Caco-2 (cell line): ENCODE measurements at places on chromosomes 2 and 18. TPM values are rescaled to one million over a fixed set of nuclear protein-coding genes. Genes with fewer than 3 reads are reported as not detected.

Gene KCNG2
- not detected in 2 replicates for total RNA-seq

- no peak for DNase-seq
- no peaks in the 10 kb centered on the region for H3K36me3 ChIP-seq
- no peaks in the 10 kb centered on the region for H3K4me1 ChIP-seq
- H3K27me3 ChIP-seq = no peaks in the 10 kb centered on the region; the same call in 1 of the 2 replicates
- no peak overlapping the region for H3K27ac ChIP-seq
These were observed 288.4 kb upstream of the NCKAP5 start for GRCh38 chr2:133856678-133857077.

DNA sequence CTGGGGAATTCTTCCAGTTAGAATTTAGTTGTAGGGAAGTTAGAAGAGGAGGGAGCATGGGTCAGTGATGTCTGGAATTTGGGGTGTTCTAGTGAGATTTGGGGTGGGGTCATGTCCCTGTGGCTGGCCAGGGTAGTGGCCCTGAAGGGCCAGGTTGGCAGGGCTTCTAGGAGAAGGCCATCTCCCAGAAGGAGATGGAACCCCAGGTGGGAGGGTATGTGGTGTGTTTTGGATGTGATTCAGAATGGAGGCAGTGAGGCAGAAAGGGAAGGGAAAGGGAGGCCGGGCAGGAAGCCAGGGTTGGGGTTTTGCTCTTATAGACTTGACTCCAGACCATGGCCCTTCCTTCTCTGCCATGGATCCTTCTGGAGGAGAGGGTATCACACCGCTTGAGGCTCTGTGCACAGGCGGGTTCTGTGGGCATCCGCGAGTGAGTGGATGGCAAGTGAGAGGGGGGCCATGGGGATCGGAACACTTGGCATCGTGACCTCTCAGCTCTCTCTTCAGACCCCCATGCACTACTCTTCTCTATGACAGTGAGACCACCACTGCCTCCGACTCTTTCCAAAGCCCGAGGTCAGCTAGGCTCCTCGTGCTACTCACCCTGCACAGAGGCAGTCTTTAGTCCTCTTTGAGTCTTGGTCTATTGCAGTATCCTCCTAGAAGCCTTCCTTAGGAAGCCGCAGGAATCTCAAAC, 7.3 kb downstream of the GREB1 start:
- no peak overlapping the region for H3K27ac ChIP-seq
- no peak overlapping the region for H3K4me3 ChIP-seq
- no peaks in the 10 kb centered on the region for H3K27me3 ChIP-seq
- H3K4me1 ChIP-seq = no peaks in the 10 kb centered on the region
- H3K36me3 ChIP-seq = no peaks in the 10 kb centered on the region

GRCh38 chr18:2326999-2327398, 244.3 kb downstream of the METTL4 start:
- no peak overlapping the region for H3K27ac ChIP-seq
- H3K4me1 ChIP-seq = peaks cover 26% of the 10 kb centered on the region
- no peaks in the 10 kb centered on the region for H3K27me3 ChIP-seq
- no peak for DNase-seq
- H3K4me3 ChIP-seq = no peak overlapping the region

- H3K4me1 ChIP-seq = peaks cover 7% of the 10 kb centered on the region
- H3K27ac ChIP-seq = peak overlapping the region; percentile 79
- DNase-seq = peak; percentile 73
These were observed 45.1 kb upstream of the ACAA2 start for GRCh38 chr18:49858309-49859020.

DNA sequence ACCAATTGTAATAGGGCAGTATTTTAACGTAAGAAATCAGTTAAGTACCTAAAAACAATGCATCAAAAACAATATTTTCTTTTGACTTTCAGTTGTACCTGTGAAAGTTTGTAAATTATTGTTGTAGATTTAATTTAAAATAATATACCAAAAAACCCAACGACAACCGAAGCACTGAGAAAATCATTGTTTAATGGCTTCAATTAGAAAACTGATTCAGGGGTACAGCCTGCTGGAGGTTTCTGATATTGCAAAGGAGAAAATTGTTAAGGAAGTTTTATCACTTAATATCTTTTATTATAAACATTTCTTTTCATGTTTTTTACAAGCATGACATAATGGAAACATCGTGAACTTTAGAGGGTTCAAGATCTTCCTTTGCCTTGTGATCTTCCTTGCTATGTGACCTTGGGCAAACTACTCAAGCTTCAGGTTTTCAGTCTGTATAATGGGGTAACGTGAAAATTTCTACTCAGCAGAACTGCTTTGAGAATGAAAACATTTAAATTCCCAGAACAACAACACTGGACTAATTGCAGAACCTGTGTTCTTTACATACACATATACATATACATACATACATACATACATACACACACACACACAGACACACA, 76.3 kb upstream of the GLS start:
- no peak for DNase-seq
- no peak overlapping the region for H3K4me3 ChIP-seq
- no peaks in the 10 kb centered on the region for H3K36me3 ChIP-seq

Gene PAX8
- total RNA-seq = 7.5 and 7.7 TPM in 2 replicates
